ENCODE measurements at places on chromosomes 1 and 21.
A peak's percentile ranks its signal among the peaks of the same experiment; 100 is the strongest.

DNA sequence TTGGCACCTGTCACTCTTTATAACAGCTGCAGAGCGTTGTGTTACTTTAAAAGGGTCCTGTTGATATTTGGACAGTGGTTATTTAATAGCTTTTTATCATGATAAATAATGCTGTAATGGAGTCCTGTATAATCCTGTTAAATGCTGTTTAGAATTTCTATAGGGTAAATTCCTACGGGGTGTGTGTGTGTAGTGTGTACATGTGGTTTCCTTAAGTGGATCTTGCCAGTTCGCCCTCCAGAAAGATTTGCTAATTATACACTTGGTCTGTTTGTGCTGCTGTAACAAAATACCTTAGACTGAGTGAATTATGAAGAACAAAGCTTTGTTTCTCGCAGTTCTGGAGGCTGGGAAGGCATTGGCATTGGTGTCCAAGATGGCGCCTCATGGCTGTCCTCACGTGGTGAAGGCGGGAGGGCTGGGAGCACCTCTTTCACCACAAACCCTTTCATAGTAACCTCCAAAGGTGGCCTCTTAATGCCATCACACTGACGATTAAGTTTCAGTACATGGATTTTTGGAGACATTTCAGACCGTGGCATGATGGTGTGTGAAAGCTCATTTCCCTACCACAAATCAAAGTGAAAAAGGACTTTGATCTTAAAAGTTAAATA is 11.2 kb downstream of the PRMT2 start:
- DNase-seq: no peak

DNA sequence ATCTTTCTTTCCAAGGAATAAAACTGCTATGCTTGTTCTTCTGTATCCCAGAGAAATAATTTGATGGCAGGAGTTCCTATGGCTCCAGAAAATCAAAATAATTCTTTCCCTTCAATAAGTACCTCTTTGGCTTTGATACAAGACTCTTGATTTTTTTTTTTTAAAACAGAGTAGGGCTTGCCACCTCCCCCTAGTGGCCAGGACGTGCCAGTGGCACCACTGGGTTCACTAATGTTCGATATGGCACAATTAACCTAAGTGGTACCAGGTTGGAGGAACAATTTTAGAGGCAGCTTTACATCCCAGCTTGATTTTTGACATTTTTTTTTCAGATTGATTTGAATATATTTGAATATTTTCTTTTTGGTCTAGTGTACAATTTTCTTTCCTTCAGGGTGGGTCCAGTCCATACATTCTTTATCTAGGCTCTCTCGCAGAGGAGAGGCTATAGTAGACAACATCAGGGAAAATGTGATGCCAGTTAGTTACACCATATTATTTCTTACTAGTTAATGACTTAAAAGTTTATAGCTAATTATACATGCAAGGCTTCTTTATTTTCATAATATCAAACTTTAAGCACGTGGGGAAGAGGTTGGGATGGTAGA is 330.9 kb downstream of the S1PR1 start:
- no peak for DNase-seq

- DNase-seq: no peak
Observed at GRCh38 chr1:16402742-16403141, 34.5 kb downstream of the SPATA21 start.

DNA sequence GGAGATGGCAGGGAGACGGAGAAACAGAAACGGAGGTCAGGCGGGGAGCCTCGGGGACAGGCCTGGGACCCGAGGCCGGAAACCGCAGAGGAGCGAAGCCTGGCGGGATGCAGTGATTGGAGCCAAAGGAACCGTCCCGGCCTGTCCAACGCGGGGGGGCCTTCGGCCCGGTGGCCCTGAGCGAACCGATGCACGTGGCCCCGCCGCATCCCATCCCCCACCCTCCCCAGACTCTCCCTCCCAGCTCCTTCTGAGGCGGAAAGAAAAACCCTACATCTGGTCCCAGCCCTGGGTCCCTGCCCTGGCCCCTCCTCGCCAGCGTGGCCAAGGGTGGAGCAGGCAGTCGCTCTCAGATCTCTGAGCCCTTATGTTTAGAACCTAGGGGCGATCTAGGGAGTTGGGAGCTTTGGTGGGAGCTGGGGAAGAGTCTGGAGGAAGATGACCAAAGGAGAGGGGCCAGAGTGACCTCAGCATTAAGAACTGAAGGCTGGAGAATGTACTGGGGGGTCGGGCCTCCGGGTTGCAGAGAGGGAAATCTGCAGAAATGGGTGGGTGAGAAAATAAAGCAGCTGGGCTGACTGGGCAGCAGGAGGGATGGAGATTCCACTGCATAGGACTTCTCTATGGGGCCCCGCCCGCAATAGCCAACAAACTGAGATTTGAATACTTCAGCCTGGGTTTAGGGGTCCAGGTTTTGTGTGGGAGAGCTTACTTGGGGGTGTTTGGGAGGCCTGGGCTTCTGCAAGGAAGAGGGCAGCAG is 1.5 kb upstream of the CRABP2 start:
- peak; percentile 91 for DNase-seq

GRCh38 chr1:26434161-26434752 is 2.1 kb downstream of the DHDDS start:
- DNase-seq: no peak
